Stimulated activated CD4-positive, alpha-beta T cell treated with anti-CD3 and anti-CD28 coated beads, Interleukin-1b, Interleukin-23, amount 100 ng/mL, for 4 hours (primary cell): ENCODE measurements at places on chromosomes 7 and 10.

GRCh38 chr7:55569269-55569663, 3.0 kb downstream of the VOPP1 start:
- no peak for DNase-seq

GRCh38 chr10:31927565-31927883, 1.1 kb downstream of the ARHGAP12 start:
- peak; percentile 5 for DNase-seq

DNA sequence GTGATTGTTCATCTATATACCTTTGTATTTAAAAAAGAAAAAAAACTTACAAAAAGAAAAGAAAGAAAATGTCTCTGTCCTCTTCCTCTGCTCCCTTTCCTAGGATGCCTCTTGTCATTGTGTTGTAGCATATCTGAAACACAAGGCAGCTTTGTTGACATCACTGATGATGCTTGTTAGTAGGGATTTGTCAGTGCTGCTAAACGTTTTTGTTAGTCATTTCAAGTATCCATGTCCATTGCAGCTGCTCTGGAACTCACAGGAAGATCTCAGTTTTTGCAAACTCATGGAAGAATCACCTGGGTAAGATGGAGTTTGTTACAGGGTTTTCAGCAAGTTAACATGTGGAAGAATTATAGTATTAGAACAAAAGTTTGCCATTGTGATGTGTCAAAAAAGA, 123.6 kb downstream of the CCSER2 start:
- DNase-seq = no peak

- DNase-seq = no peak
Observed at GRCh38 chr10:124240839-124241291, 147.5 kb upstream of the CHST15 start.

- peak; percentile 14 for DNase-seq
Observed at GRCh38 chr7:26664735-26665416, 199.5 kb downstream of the SKAP2 start.

- DNase-seq = no peak
Observed at GRCh38 chr7:47678641-47679380, 96.9 kb upstream of the TNS3 start.

DNA sequence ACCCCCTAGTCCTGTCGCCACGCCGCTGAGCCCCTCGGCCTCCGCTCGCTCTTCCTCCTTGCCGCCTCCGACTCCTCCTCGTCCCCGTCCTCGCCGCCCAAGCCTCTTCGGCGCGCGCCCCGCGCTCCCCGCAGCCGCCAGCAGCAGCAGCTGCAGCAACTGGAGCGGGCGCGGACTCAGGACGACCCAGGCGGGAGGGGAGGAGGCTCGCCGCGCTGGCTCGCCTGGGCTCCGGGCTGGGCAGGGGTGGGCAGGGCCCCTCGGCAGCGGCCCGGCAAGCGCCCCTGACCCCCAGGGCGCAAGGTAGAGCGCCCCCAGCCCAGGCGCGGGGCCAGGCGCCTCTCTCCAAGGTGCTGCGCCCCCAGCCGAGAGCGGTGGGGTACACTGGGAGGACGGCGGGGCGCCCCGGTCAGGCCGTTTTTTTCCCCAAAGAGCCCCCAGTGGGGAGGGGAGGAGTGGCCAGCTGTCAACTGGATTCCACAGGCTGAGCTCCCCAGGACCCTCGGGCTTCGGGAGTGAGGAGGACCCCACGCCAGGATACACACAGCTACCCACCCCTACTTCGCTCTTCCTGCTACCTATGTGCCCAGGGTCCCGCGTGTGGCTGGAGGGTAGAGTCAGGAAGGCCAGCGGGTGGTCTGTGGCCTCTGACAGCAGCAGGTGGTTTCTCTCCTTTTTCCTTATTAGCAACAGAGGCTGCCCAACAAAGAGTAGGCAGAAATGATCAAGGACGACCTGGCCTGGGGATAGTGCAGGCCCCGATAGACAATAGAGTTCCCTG, 903 bp upstream of the KCNMA1 start:
- DNase-seq = no peak

GRCh38 chr10:102420181-102420713, 389 bp upstream of the FBXL15 start:
- DNase-seq = no peak

GRCh38 chr7:20998309-20998708, 211.6 kb upstream of the SP8 start:
- DNase-seq = no peak

DNA sequence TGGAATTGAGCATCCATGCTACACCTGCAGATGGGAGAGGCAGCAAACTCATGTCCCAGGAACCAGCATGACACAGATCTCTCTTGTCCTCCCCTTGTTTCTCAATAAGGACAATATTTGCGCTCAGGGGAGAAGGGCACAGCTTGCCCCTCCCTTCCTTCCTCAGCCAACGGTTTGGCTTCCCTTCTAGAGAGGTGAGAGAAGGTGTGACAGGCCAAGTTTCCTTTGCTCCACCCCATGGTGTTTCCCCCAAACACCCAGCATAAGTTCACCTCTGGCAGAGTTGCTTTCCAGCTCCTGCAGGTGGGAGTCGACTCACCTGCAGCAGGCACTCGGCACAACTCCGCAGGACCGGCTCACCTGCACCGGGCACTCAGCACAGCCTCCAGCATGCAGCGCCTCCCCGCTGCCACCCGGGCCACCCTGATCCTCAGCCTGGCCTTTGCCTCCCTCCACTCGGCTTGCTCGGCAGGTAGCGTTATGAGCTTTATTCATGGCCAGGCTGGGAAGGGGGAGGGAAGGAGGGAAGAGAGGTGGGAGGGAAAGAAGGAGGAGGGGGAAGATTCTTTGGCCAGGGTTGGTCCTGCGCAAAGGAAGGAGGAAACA, at the start of the genes ATP6V0A4 and TMEM213:
TSS of gene ATP6V0A4 (minus strand) at position 482 of the 606 bp plus-strand sequence. CDS start 26,949 bp downstream, outside the sequence.
TSS of gene TMEM213 (plus strand) at position 280 of the 606 bp plus-strand sequence. CDS start at position 391, 111 bp downstream.
- DNase-seq = no peak

DNA sequence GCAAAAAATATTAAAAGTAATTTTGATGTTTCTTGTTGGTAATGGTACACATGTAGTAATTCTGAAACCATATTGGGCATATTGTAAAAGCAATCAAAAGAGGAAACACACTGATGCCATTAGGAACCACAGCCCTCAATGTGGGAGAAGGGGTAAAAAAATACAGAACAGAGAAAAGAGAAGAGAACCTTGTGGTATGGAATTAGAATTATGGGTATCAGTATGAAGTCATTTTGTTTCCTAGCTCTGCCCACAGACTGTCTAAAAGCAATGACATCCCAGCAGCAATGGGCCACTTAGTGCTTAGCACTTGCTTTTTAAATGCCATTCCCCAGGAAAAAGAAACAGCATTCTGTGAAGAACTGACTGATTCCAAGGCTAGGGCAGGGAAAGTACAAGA, 61.5 kb downstream of the CPVL start:
- no peak for DNase-seq

DNA sequence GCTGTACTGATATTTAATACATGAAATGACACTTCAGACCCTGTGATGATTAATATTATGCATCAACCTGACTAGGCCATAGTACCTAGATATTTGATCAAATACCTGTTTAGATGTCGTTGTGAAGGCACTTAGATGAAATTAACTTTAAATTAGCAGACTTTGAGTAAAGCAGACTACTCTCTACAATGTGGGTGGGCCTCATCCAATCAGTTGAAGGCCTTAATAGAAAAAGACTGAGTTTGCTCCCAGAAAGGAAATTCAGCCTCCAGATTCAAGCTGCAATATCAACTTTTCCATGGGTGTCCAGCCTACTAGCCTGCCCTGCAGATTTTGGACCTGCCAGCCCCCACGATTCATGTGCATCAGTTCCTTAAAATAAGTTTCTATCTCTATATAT, 68.6 kb upstream of the TMEM168 start:
- no peak for DNase-seq

GRCh38 chr10:100333661-100334440, 3.8 kb upstream of the PKD2L1 start:
- no peak for DNase-seq
